Left renal pelvis (tissue), 4 donors: ENCODE measurements at places on chromosomes 2 and 18. TPM values are rescaled to one million over a fixed set of nuclear protein-coding genes. Genes with fewer than 3 reads are reported as not detected.

Gene IL18RAP
- polyA plus RNA-seq, result 0.70 TPM

Gene AMER3
- 0.03 TPM for polyA plus RNA-seq

- no peak for DNase-seq
These were observed 63.6 kb upstream of the TTC21B start for GRCh38 chr2:166017208-166017607.

DNA sequence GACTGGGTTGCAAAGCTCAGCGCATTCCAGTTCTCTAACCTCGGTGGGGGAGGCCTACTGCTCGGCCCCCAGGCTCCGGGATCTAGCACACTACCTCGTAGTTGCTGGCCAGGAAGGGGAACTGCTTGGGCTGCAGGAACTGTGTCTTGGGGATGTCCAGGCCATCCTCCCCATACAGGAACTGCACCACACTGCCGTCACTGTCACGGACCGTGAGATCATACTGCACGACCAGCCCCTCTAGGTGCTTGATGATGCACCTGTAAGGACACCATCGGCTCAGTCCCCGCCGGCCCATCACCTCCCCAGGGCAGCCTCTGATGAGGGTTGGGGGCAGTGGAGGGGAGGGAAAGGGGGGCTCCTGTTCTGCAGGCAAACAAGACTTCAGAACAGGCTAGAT, 61.6 kb downstream of the POLR1A start:
- no peak for DNase-seq

Gene RGPD5
- 19.6 TPM for polyA plus RNA-seq

Gene KIF1A
- polyA plus RNA-seq, result 11.6 TPM
